ENCODE measurements at places on chromosomes 12 and 14.

DNA sequence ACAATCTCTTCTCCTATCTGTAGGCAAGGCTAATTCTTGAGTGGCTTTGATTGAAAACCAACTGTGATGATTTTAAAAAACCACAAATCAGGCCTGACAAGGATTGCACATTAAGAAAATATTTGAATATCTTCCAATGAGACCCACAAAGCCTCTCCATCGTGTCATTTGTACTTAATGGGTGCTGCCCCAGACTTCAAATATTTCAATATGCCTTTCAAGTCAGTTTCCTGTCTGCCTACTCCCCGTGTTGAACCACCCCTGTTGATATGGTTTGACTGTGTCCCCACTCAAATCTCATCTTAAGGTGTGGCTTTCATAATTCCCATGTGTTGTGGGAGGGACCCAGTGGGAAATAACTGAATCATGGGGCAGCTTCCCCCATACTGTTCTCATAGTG is 159.7 kb upstream of the EGLN3 start:
- DNase-seq, result no peak

- no peak for DNase-seq
These were observed 12.4 kb downstream of the PPM1H start for GRCh38 chr12:62922539-62922938.

DNA sequence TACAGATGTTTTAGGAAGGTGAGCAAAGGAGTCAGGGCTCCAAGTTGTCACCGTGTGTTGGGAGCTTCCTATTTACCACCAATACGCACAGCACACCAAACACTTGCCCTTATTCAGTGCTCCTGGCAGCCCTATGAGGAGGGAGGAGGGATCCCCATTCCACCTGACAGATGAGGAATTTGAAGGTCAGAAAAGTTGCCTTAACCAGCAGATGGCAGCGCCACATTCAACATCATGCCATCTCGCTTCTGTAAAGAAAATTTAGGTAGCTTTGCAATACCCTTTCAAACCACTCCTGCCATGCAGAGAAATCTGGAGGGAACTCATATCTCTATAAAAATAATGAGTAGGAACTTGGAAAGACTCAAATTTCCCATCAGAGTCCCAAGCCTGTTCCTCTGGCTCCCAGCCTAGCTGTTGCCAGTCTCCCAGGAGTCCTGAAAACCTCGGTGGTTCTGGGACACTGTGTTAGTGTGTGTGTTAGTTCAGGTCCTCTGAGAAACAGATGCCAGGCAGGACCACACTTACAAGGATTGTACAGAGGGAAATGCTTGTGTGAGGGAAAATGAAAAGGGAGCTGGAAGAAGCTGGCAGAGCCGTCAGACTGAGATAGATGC is 410.5 kb downstream of the MED13L start:
- DNase-seq, result no peak

GRCh38 chr14:76863724-76864407 is 37.7 kb downstream of the LRRC74A start:
- peak; percentile 11 for DNase-seq

- DNase-seq, result peak; percentile 14
These were observed 20.3 kb downstream of the KDM2B start for GRCh38 chr12:121560392-121561008.

DNA sequence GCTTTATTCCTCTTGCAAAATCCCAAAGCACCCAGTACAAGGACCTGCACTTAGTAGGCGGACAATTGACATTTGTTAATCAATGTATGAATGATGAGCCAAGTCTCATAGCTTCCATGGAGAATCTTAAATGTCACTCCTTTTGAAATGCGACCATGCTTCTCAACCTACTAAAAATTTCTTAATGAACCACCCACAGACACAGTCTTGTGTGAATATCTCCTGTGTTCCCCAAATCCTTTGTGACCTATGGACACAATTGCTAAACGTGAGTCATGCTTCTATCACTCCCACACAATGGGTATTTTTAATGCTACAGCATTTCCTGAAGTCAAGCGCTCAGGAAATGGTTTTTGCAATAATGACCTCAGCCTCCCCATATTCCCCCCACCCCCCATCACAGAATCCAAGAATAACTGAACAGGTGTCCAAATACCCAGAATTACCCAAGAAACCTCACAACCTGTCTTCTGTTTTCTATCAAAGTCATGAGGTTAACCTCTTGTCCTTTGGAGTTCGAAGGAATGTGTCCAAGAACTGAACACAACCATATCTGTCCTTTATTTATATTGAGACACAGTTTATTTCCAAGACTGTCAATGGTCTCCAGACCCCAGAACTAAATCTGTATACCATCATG is 163.6 kb upstream of the PLEKHG7 start:
- peak; percentile 48 for DNase-seq

- no peak for DNase-seq
These were observed 37.2 kb downstream of the CACNA2D4 start for GRCh38 chr12:1881301-1881700.

DNA sequence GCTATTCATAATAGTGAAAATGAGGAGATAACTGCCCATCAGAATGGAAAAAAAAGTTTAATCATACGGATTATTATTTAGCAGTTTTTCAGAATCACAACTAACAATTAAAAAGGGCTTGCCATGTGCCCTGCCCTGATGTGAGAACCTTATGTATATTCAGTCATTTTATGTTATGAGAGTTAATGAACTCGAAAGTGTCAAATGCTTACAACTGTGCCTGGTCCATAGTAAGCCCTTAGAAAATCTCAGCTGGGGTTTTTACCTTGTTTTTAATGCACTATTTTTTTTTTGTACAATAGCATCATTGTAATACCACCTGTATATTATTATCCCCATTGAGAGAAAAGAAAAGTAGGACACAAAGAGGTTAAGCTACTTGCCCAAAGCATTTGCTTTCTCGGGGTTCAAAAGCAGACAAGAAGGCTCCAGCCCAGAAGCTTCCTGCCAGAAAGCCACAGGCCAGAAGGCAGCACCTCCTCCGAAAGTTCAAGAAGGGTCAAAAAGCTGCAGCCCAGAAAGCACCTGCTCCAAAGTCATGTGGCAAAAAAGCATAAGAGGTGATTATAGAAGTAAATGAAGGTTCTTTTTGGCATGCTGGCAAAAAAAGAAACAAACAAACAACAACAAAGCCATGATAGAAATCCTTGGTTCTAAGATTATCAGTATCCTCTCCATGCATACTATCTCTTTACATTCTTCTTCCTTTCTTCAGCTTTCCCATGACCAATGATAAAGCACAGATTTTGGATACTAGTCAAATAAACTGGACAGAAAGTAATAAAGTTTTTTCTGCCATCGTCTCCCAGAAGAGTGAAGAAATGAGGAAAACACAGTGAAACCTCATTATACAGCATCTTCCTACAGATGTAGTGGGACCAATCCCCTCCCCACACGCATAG is 59.1 kb upstream of the NAP1L1 start:
- peak; percentile 15 for DNase-seq

DNA sequence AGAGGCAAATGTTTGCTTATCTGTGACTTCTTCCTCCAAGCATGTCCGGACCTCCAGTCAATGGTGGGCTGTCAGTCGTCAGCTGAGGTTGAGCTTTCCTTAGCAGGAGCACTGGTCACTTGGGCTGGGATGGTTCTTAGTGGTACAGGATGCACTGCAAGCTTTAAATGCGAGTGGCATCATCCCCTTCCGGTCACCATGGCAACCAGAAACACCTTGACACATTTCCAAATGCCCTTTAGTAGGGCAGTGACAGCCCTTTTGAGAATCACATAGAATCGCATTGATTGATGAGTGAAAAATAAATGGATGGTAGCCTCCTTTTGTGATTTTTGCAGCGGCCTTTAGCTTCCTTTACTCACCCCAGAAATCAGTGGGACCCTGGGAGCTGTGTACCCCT is 24.1 kb downstream of the NTF3 start:
- DNase-seq, result no peak

- no peak for DNase-seq
These were observed 44.9 kb downstream of the BICD1 start for GRCh38 chr12:32151552-32151951.

- no peak for DNase-seq
These were observed 260.8 kb downstream of the TTC8 start for GRCh38 chr14:89085231-89085731.

DNA sequence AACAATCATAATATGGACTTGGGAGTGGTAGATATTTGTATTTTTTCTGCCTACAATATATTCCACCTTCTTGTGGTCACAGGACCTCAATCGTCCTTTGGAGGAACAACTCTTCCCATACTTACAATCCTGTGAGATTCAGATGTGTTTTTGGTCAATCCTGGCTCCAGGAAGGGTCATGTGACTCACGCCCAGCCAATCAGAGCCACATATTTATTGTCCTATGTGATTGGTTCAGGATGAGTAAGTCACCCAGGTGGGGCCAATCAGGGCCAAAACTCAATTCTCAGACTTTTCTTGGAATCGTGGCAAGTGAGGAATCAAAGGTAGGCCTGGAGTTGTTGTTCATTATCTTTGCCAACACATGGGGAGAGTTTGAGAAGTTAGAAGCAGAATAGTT is 264.9 kb downstream of the SUDS3 start:
- no peak for DNase-seq

Measured in CD4-positive, alpha-beta T cell treated with Interleukin-4 for 4 hours (primary cell).